ENCODE measurements at places on chromosomes 1 and 21. TPM values are rescaled to one million over a fixed set of nuclear protein-coding genes. Genes with fewer than 3 reads are reported as not detected.

The SLAMF8 gene
- 1.2 TPM for total RNA-seq

The MAP10 gene
- 3.5 TPM for total RNA-seq

DNA sequence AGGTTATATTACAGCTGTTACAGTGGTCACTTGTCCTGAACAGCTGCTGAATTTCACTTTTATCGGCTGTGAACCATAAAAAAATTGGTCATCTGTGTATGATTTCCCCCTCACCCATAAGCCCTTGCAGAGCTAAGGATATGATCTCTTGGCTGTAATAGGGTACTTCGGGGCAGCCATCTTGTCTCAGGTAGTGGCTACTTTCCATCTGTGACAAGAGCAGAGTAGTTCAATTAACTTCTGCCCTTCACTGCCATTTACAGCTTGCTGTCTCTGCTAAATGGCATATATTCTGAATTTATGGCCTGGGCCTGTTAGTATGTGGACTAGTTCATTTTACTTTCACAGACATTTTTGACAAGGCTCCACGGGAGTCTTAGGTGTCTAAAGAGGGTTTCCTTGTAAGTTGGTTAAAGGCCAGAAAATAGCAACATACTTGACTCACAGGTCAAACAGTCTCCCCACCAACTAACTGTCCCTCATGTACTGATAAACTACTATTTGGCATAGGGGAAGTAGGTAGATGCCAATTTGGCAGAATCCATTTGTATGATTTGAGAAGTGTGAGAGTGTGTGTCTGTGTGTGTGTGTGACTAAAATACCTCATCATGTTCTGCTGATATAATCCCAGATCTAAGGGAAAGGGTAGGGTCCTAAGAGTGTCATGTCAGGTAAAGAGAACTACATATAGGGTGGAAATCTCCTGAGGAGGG, 151.6 kb downstream of the KCTD3 start:
- no peak overlapping the region for H3K4me3 ChIP-seq
- DNase-seq = no peak
- H3K4me1 ChIP-seq = no peaks in the 10 kb centered on the region
- H3K36me3 ChIP-seq = no peaks in the 10 kb centered on the region

DNA sequence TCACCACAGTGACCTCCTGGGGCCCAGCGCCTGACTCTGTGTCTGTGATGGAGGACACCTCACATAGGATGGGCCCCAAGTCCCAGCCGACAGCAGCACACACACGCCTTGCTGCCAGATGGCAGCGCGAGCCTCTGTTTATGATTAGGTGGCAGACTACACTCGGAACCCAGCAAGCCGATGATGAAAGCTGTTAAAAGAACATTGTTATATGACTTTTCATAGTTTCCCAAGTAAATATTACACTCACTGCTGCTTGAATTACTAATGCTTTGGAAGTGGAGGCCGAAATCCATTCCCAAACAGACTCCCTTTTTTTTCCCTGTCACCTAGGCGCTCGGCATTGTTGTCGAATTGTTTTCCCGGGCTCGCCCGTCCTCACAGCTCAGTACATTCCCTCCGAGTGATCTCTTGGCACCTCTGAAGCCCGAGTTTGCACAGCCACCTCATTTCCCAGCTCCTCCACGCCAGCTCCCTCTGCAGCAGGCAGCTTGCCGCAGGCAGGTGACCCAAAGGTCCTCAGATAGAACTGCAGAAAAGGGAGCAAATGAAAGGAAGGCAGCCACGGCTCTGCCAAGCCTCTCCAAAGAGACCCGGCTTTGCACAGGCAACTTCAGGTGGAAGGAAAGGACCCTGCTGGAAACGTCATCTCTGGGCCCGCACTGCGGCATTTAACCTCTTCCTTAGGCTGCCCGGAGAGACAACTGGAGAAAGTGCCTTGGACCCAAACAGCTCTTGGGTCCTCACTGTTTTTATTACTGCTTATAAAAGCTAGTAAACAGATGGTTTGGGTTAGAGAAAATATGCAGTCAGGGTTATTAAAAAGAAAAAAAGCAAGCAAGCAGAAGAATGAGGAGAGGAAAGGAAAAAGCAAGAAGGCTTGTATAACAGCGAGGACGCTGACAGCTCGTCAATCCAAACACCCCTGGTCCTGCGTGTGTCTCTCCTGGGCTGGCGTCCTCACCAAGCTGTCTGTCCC, 72.2 kb upstream of the SLC25A33 start:
- no peak overlapping the region for H3K4me3 ChIP-seq
- H3K27ac ChIP-seq = peak overlapping the region; percentile 54
- no peaks in the 10 kb centered on the region for H3K36me3 ChIP-seq
- H3K27me3 ChIP-seq = no peaks in the 10 kb centered on the region
- no peaks in the 10 kb centered on the region for H3K4me1 ChIP-seq
- DNase-seq = no peak

DNA sequence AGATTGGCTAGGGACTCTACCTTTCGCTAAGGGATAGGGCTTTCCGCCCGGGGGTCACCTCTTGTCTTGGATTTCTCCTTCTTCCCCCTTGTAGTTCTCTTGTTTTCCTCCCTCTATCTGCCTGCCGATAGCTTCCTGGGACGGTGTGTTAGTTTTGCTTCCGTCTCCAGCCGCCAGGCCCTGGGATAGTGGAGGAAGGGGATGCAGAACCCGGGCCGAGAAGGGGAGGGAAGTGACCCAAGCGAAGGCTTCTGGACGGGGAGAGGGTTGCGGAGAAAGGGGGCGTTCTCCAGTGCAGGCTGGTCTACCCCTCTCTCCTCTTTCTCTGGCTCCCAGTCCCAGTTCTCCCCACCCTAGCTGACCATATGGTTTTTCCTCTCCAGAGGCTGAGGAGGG, 871 bp downstream of the TUFT1 start:
- H3K27me3 ChIP-seq = no peaks in the 10 kb centered on the region
- H3K4me3 ChIP-seq = peak overlapping the region; percentile 78
- H3K27ac ChIP-seq = peak overlapping the region; percentile 86
- peaks cover 5% of the 10 kb centered on the region for H3K4me1 ChIP-seq
- no peaks in the 10 kb centered on the region for H3K36me3 ChIP-seq

DNA sequence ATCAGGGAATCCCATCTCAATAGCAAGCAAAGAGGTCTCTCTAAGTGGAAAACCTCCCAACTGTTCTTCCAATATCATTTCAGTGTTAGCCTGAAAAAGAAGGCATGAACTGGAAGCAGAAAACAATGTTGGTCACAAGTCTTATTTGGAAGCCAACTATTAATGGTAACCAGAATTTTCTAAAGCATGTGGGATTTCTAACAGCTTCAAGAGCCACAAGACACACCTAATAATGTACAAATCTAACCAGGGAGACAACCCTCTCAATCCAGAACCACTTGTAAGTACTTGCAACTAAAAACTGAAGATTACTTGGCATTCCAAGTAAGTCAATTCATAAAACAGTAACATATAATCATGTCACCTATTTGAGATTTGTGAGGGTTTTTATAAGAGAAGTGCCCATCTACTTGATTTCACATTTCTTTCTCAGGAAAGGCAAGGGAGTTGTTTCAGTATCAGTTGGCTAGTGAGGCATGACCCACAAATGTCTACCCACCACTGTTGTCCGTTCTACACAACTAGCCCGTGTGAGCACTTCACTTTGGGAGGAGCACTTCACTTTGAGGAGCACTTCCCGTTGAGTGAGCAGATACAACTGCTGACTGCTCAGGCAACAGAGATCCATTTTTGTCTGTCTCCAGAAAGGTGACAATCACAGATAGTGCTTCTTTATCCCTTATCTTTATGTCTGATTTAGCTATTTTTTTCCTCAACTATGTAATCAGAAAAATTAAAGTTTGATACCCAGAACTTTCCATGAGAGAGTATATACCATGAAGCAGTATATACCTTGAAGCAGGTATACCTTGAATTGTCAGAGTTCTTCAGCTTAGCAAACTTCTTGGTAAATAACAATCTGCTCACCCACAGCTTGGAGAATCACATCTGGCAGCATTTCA, 11.1 kb downstream of the STX6 start:
- H3K4me3 ChIP-seq = no peak overlapping the region
- H3K27me3 ChIP-seq = no peaks in the 10 kb centered on the region
- no peak overlapping the region for H3K27ac ChIP-seq
- H3K36me3 ChIP-seq = no peaks in the 10 kb centered on the region
- H3K4me1 ChIP-seq = peaks cover 24% of the 10 kb centered on the region

- peak; percentile 72 for DNase-seq
- H3K27me3 ChIP-seq = no peaks in the 10 kb centered on the region
- H3K27ac ChIP-seq = no peak overlapping the region
- H3K4me1 ChIP-seq = no peaks in the 10 kb centered on the region
- H3K36me3 ChIP-seq = no peaks in the 10 kb centered on the region
- H3K4me3 ChIP-seq = no peak overlapping the region
Observed at GRCh38 chr1:45543581-45544417, 6.8 kb upstream of the AKR1A1 start.

DNA sequence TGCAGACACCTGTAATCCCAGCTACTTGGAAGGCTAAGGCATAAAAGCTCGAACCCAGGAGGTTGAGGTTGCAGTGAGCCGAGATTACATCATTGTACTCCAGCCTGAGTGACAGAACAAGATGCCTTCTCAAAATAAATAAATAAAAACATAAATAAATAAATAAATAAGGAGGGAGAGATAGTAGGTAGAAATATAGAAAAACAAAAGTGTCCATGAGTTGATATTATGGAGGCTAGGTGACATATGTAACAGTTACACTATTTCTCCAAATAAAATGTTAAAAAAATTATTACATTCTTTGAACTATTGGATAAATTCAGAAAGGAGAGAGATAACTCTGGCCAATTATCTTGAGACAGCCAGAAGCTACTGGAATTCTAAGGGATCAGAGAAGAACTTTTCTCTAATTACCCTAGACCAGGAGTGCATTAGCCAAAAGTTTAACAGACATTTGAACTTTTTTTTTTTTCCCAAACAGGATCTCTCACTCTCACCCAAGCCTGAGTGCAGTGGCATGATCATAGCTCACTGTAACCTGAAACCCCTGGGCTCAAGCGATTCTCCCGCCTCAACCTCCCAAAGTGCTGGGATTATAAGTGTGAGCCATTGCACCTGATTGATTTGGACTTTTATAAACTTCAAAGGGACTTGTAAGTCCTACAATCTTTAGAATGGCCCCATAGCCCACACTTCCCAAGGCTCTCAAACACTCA, 17.6 kb downstream of the SYNJ1 start:
- H3K27ac ChIP-seq = no peak overlapping the region
- no peaks in the 10 kb centered on the region for H3K36me3 ChIP-seq
- no peaks in the 10 kb centered on the region for H3K27me3 ChIP-seq
- no peak for DNase-seq
- H3K4me3 ChIP-seq = no peak overlapping the region
- H3K4me1 ChIP-seq = no peaks in the 10 kb centered on the region

GRCh38 chr21:25560891-25561290, 46.4 kb downstream of the MRPL39 start:
- no peak overlapping the region for H3K4me3 ChIP-seq
- DNase-seq = no peak
- H3K4me1 ChIP-seq = peaks cover 6% of the 10 kb centered on the region
- peaks cover 8% of the 10 kb centered on the region for H3K36me3 ChIP-seq
- no peak overlapping the region for H3K27ac ChIP-seq

The DLGAP3 gene
- total RNA-seq = not detected

DNA sequence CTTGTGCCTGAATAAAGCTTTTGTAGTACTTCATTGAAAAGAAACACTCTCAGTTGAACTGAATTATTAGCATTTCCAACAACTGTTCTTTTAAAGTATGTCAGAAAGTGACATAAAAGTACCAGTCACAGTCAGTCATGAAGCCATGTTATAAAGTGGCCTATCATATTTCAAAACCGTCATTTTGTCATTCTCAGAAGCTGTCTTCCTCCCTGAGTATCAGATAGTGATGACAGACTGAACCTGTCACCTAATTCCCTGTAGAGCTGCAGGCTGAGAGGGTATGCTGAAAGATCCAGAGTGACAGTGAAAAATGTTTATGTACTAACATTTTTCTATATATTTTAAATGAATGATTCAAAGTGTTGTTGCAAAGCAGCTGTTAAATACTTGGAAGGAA, 1121.7 kb upstream of the PRMT6 start:
- no peak overlapping the region for H3K4me3 ChIP-seq
- H3K4me1 ChIP-seq = no peaks in the 10 kb centered on the region
- no peak for DNase-seq
- H3K36me3 ChIP-seq = no peaks in the 10 kb centered on the region

DNA sequence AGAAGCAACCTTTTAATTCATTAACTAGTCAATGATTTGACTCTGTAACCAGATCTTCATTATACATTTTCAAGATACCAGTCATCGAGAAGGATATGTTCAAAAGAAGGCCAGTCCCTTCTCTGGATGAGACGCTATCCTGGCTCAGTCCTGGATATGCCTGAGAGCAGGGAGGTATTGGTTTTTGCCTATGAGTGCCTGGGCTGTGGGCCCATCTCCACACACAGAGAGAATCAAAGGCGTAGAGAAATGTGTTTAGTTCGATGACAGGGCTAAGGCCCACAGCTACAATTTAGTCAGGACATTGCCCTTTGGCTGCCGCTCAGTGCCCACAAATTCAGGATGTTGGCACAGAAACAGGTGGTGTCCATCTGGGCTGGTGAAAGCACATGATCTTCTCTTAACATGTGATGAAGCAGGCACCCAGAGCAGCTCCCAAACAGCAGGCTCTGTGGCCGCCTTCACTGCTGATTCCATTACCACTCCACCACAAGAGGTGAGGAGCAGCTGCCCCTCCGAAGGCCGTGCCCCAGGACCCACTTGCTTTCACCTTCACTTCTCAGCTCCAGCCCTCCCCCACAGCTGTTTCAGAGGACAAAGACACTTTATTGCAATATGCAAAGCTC, 24.7 kb downstream of the ACKR1 start:
- H3K27me3 ChIP-seq = peaks cover 9% of the 10 kb centered on the region
- no peak overlapping the region for H3K4me3 ChIP-seq
- no peak for DNase-seq
- no peak overlapping the region for H3K27ac ChIP-seq
- no peaks in the 10 kb centered on the region for H3K36me3 ChIP-seq
- H3K4me1 ChIP-seq = no peaks in the 10 kb centered on the region

- no peak for DNase-seq
- H3K36me3 ChIP-seq = no peaks in the 10 kb centered on the region
- peaks cover 100% of the 10 kb centered on the region for H3K4me1 ChIP-seq
Observed at GRCh38 chr1:19438516-19439195, 46.7 kb downstream of the CAPZB start.

The TFAP2E gene
- not detected for total RNA-seq

- H3K4me1 ChIP-seq = peaks cover 29% of the 10 kb centered on the region
- H3K36me3 ChIP-seq = peaks cover 3% of the 10 kb centered on the region
- no peak for DNase-seq
- no peak overlapping the region for H3K27ac ChIP-seq
Observed at GRCh38 chr1:10704368-10704882, 92.0 kb downstream of the CASZ1 start.

DNA sequence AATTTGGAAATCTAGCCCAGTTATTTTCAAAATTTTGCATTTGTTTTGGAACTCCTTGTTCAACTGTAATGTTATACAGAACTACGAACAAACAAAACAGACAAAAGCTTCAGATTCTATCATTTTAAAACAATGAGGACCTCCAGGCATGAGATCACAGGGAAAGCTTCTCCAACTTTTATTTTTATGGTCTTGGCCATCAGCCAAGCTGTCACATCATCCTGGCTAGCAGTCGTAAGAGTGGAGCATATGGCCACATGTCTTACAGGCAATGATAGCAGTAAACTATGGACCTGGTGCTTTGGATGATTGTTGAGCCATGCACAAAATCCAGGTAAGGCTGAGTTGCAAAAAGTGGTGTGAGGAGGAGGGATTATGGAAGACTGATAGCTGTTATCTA, 299.6 kb downstream of the LMX1A start:
- no peaks in the 10 kb centered on the region for H3K36me3 ChIP-seq
- H3K27ac ChIP-seq = no peak overlapping the region
- DNase-seq = no peak
- H3K27me3 ChIP-seq = no peaks in the 10 kb centered on the region

GRCh38 chr21:36115138-36115730, 19.6 kb upstream of the CBR3 start:
- H3K27me3 ChIP-seq = no peaks in the 10 kb centered on the region
- H3K4me1 ChIP-seq = peaks cover 8% of the 10 kb centered on the region
- no peak overlapping the region for H3K27ac ChIP-seq
- no peak overlapping the region for H3K4me3 ChIP-seq
- no peaks in the 10 kb centered on the region for H3K36me3 ChIP-seq
- DNase-seq = no peak
